NCI-H1436 treated with DMSO at 0.1 percent for 48 hours (cell line): ENCODE measurements at places on chromosomes 11 and 22.

DNA sequence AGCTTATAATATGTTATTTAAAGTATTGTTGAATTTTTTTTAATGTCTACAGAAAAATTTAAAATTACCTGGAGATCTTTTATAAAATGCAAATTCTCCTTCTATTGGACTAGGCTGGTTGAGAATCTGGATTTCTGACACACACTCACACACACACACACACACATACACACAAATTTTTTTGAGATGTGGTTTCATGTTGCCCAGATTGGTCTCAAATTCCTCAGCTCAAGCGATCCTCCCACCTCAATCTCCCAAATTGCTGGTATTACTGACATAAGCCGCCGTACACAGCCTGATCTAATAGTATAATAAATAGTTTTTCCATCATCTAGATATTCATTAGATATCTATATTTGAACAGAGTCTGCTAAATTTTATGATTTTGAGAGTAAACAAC lies 4.5 kb upstream of the RFPL1 start:
- DNase-seq = no peak

DNA sequence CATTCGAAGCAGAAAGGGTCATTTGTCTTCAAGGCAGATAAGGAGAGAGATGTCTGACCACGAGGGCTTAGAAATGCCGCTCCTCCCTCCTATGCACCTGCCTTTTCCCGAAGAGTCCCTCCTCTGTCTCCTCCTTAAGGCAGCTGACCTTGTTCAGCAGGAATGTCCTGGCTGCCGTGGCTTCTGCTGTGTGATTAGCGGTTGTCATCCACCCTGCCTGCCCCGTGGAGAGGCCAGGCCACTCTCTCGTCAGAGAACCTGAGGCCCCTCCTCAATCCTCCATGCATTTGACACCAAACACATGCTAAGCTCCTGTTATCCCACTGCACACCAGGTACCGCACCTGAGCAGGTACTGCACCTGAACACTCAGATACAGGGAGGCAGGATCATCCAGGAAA lies 834.6 kb downstream of the TBC1D22A start:
- DNase-seq = no peak

DNA sequence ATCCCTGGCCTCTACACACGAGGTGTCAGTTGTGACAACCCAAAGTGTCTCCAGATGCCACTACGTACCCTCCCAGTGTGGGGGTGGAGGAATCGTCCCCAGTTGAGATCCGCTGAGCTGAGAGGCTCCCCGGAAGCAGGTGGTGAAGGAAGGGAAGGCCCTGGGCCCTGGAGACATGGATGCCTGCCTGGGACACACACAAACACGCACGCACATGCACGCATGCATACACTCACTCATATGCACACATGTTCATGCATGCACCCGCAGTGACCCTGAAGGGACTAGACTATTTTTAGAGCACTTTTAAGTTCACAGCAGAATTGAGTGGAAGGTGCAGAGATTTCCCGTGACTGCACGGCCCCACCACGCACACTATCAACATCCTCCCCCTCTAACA lies 50.9 kb downstream of the PARVB start:
- DNase-seq = no peak

DNA sequence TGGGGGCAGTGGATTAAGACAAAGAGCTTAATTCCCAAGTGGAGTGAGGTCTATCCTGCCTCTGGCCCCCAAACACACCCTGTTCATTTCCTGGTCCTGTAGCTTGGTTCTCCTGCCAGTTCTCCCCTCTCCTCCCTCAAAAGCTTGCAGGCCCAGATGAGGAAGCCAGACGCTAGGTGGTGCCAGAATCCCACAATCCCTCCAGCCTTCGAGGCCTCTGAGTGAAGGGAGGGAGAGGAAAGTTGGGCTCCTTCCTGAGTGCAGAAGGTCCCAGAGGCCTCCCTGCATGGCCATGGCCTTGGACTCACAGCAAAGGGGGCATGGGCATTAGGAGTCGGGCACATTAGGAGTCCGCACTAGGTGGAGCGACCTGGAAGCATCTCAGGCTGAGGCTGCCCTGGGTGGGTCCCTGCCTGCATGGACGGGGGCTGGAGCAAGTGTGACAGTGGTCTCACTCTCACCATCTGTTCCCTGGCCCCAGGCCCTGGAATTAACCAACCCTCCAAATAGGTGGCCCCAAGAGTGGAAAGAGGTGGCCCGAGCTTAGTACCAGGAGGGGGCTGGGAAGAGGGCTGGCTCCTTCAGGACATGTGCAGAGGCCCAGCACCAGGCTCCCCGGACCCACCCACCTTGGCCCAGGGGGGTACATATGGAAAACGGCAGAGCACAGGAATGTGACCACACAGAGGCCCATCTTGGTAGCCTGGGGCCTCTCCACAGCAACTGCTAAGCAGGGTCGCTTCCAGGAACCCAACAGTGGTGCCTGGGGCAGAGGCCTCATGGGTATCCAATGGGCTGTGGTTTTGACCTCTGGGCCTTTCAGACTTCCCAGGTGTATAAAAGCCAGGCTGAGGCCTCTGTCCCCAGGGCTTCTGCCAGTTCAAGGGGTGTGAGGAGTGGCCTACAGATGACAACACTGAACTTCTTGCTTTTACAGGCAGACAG lies 5.2 kb downstream of the FXYD2 start:
- no peak for DNase-seq

DNA sequence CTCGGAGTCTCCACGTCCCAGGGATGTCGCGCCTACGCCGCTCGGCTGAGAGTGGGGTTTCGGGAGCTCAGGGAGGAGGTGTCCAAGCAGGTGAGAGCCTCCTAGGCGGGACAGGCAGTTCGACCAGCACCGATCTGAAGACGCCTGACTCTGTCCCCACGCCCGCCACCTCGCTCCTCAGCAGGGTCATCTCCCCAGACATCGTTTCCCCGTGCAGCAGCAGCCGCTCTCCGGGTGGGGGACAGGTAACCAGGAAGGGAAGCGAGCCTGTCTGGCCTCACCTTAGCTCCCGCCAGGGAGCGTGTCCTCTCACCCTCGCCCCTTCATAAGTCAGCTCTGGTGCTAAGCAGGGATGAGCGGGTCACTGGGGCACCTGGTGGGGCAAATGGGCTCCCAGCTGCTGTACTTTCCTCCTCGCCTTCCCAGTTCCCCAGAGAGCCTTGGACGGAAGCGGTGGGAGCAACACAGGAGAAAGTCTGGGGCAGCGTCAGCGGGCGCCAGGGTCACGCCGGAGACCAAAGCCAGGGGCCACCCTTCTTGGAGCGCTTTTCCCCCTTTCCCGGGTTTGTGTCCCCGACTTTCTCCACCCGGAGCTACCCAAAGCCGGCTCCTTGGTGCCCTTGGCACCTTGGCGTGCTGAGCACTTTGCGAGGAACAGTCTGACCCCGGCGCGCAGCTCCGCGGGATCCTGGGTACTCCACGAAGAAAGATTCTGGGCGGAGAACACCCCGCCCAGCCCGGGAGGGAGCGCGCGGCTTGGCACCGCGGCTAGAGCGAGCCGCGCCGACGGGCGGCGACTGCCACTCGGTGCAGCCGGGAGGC lies 1.6 kb downstream of the SPON1 start:
- no peak for DNase-seq

- DNase-seq = no peak
Measured at GRCh38 chr11:40513281-40513680, 946.2 kb downstream of the LRRC4C start.

GRCh38 chr22:33921525-33922348 lies 1.5 kb upstream of the LARGE1 start:
- DNase-seq = no peak

DNA sequence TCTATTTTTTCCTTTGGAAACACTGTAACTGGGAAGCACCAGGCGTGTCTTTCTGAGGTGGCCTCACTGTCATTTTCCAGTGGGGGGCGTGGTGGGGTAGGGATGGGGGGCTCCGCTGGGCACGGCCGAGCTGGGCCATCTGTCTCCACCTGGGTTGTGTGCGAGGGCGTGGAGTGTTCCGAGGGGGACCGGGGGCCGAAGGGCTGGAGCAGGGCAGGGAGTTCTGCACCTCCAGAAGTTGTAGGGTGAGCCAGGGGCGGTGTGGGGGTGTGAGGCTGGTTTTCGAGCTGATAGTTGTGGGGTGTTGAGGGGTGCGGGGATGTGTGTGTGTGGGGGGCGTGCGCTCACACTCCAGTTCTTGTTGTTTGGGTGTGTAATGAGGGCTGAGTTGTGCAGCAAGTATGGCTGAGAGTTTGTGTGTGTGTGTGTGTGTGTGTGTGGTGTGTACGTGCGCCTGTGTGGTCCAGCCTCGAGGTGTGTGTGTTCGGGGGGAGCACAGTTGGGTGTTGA lies 10.8 kb downstream of the YPEL4 start:
- no peak for DNase-seq

GRCh38 chr11:64230985-64231365 lies 627 bp downstream of the DNAJC4 start:
- no peak for DNase-seq

- DNase-seq = no peak
Measured at GRCh38 chr11:78417175-78417887, at the start of gene GAB2. TSS of gene GAB2 (minus strand) at chr11:78417820. CDS start at chr11:78417720, 100 bp downstream.

GRCh38 chr11:70650075-70650909 lies 252.0 kb downstream of the CTTN start:
- DNase-seq = no peak

GRCh38 chr11:68116126-68116525 lies 5.1 kb downstream of the CHKA start:
- no peak for DNase-seq

DNA sequence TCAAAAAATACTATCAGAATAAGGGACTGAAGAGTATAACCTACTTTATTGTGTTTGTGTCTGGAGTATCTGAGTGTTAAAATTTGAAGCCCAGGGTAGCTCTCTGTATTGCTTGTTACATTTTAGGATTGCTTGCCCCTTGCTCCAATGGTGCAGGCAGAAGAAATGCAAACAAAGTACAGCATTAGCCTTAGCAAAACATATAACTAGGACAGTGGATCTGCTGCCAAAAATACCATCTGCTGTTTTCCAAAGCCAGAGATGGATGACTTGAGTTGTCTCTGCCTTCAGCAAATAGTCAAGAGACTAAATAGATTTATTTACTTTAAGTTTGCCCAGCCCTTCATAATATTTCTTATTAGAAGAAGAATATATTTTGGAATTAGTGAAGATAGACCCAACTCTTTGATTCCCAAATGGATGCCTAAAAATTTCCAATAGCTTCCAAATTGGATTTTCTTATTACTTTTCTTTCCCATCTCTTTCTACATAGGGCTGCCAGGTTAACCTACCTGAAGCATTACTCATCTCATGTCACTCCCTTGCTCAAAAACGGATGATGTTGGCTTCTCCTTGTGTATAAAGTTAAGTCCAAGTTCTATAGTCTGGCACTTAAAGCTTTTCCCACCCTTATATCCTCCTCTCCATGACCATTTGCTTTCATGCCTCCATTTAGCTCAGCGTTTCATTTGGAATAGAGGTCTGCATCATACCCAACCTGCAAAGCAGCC lies 66.3 kb downstream of the LDLRAD3 start:
- no peak for DNase-seq

GRCh38 chr22:31943978-31944699 lies at the start of gene YWHAH:
TSS of gene YWHAH (plus strand) at chr22:31944535. CDS start at chr22:31944734, 199 bp downstream.
- DNase-seq = peak; percentile 78

GRCh38 chr11:69293087-69293486 lies 868 bp upstream of the MYEOV start:
- no peak for DNase-seq
